ENCODE measurements at places on chromosomes 13 and 19.

DNA sequence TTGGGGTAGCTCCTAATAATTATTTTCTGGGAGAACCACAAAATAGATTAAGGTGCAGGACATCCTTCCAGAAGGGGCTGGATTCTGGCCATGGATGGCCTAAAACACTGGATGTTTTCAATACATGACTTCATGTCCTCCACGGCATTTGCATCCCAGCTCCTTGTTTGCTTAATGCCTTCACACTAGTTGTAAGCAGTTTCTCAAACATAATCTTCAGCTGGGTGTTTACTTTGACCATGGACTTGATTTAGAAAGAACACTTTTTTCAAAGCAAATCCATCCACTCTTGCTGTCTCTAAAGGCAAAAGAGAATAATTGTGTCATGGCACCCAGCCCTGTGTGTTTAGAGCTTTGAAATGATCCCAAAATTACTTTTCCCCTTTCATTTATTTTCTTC is 82.5 kb upstream of the GSX1 start:
- no peak for DNase-seq

DNA sequence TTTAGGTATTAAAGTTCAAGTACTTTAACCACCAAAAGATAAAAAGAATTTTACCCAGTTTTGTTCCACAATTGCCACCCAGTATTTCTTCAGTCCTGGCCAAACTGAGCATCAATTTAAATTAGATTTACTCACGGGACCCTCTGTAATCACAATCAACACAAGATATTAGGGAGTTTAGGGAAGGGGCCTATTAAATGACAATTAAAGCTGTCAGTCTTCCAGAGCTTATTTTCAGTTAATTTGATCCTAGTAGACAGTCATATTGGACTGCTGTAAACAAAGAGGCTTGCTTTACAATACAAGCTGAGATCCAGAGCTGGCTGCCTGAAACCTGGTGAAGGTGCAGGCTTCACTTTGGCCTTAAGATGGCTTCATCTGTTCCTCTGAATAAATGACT is 321.2 kb upstream of the NBEA start:
- DNase-seq, result no peak

DNA sequence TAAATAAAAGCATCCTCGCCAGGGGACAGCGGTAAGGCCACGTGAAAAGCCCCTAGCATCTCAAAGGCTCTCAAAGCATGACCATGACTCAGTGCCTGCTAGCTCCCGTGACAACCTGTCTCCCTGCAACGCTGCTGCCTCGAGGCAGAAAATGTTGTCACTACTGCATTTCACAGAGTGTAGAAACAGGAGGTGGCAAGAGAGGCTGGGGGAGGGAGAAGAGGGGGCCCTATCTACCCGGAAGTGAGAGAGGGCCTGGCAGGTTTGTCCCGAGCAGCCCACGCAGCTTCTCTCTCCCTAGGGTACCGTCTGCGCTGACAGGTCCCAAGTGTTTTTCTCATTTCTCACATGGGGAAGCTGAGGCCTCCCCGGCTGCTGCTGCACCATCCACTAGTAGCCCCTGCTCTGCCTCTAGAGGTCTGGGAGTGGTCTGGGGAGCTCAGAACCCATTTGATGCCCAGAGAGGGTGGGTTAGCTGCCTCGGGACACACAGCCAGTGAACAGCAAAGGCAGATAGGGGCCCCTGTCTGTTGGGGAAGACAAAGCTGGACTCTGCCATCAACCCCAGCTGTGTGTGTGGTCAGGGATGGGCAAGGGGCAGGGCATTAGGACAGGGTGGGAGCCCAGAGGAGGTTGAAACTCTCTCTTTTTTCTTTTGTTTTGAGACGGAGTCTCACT is 3.7 kb downstream of the TINCR start:
- DNase-seq, result no peak

DNA sequence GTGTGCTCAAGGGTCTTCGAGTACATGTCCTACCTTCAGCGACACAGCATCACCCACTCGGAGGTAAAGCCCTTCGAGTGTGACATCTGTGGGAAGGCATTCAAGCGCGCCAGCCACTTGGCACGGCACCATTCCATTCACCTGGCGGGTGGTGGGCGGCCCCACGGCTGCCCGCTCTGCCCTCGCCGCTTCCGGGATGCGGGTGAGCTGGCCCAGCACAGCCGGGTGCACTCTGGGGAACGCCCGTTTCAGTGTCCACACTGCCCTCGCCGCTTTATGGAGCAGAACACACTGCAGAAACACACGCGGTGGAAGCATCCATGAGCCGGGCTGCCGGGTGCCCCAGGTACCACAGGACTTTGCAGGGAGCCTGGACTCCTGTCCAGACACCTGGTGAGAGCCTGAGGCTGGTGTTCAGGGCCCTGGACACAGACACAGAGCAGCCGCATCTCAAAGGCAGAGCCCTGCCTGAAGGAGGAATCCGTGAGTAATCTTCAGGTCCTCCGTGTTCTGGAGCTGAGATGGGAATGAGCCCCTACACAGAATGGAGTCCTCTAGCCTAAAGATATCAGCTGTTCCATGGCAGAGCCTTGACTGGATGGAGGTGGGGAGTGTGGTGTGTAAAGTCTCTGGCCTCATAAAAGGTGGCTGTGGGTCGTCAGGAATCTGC is 1.5 kb downstream of the ZNF581 start:
- DNase-seq, result no peak

DNA sequence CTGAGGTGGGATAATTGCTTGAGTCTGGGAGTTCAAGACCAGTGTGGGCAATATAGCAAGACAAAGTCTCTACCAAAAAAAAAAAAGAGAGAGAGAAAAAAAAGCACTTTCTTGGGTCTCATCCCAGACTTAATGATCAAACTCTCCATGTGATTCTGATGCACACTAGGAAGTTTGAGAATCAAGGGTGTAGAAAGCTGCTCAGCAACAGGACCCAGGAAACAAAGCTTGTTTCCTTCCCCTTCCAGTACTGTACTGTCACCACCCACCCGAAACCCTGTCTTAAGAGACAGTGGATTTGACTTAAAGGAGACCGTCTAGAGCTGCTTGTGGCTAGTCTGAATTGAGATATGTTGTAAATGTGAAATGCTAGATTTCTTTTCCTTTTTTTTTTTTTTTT is 5.8 kb downstream of the MISP3 start:
- DNase-seq, result no peak

DNA sequence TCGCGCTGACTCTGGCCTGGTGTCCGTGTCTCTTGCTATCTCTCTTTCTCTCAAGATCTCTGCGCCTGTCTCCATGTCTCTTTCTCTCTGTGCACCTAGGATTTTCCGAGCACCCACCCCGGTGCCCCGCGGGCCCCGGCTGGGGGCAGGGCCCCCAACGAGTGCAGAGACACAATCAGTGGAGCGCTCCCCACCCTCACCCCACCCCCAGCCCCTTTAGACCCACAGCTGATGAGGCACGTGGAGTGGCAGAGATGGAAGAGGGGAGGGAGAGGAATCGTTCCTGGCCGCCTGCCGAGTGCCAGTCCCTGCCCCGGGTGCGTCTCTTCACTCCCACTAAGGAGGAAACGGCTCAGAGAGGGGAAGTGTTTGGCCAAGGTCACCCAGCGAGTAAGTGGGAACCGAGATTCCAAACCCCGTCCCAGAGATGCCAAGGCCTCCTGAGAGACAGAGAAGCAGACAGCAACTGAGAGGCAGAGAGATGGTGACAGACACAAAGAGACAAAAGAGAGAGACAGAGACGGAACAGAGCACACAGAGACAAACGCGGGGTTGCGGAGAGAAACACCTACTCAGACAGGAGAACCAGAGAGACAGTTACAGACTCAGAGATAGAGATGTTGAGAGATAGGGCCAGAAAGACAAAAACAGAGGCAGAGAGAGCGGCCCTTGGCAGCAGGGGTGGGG is 626 bp upstream of the BCL3 start:
- DNase-seq, result peak; percentile 72

DNA sequence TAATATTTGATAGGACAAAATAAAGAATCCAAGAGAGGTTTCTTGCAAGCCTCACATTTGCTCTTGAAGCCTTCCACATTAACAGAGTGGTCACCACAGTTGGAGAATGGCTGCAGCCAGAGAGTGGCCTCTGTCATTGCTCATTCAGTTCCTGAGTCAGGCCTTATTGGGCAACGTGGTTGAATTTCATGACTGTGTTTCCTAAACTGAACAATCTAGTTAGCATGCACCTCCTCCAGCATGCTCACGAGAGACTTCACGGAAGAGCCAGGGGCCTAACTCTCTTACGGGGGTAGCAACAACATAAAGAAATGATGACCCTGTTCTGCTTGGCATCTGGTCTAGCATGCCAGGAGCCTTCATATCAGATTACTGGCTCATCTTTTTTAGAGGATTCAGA is 9.6 kb upstream of the UBL3 start:
- no peak for DNase-seq

- peak; percentile 56 for DNase-seq
These were observed at the start of gene DCLK1 for GRCh38 chr13:36131222-36131930. Gene DCLK1, minus strand, starts transcription at chr13:36131382.

DNA sequence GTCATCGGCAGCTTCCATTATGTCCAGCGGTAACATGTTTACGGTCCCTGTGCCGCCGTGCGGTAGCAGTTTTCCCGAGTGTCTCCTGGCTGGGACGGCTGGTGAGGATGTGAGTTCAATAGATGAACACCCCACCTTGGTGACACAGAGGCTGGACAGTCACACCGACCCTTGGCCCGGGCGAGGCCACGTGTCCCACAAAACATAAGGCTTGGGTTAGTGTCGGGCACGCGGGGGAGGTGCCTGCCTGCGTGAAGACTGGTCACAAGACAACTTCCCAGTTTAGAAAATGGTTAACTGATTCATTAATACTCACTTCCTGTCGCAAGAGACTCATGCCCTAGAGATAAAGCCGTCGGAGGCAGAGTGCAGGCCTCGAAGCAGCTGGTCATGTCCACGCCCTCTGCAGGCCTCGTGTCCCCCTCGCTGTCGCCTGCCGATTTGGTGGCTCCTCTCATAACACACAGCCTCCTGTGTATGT is 17.2 kb downstream of the RASA3 start:
- no peak for DNase-seq

- no peak for DNase-seq
These were observed 449.8 kb downstream of the DACH1 start for GRCh38 chr13:71417205-71417604.

DNA sequence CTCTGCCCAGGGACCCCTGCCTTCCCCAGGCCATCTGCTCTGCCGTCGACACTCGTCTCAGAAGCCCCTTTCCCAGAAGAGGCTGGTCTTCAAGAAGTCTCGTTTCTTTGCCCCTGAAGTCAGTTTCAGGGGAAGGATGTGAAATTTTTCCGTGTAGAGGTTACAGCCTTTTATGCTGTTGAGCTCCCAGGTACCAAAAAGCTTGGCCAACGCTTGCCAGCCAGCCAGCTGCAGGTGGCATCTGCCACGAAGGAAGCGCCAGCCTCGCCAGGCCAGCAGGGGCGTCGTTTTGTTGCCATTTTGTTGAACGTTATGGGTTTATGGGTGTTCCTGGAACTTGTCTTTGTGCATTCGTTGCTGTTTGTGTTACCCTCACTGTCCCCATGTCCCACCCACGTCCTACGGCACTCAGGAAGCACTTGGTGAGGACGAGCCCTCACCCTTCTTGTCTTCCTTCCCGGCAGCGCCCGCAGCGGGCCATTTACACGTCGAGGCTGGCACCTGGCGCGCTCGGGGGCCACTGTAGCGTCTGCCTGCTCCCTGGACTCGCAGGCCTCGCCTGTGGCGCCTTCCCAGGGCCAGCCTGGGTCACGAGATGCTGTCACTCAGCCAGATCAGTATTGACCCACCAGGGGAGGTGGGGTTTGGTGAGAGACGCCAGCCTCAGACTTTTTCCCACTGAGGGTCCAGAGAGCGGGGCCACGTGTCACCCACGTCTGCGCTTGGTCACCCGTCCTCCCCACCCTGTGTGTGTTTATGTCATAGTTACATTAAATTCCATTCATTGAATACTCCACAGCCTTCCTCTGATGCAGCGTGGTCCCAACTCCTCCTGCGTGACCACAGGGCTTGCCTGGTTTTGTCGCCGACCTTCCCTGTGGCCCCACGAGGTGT is 37.1 kb downstream of the AP1M1 start:
- DNase-seq, result no peak

GRCh38 chr13:82458169-82458568 is 1424.1 kb downstream of the SLITRK1 start:
- no peak for DNase-seq

- no peak for DNase-seq
These were observed 61.7 kb upstream of the F7 start for GRCh38 chr13:113043931-113044330.

DNA sequence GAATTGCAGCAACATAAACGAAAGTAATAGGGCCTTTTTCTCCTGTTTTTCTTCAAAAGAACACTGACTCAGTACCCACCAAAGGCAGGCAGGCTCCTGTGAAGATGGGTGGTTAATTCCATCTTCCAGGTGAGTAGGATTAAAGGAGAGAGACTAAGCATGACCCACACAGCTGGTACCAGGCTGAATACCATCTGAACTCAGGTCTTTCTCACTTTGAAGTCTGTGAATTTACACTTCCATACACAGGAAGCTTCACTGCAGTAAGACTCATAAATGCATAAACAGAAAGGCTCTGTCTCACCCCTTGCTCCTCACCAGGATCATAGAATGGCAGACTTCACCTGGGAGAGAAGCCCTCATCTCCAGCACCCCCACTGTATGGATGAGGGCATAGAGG is 194.6 kb downstream of the KLF12 start:
- no peak for DNase-seq

DNA sequence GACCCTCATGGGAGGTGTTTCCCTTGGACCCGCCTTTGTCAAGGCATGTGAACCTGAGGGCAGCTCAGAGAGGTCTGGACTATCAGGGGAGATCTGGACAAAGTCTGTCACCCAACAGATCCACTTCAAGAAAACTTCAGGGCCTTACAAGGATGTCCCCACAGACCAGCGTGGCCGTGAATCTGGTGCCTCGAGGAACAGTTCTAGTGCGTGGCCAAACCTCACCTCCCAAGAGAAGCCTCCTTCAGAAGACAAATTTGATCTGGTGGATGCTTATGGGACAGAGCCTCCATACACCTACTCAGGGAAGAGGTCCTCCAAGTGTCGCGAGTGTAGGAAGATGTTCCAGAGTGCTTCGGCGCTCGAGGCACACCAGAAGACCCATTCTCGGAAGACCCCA is 11.5 kb downstream of the ZSCAN22 start:
- DNase-seq, result no peak

- DNase-seq, result no peak
These were observed 21.2 kb downstream of the INSR start for GRCh38 chr19:7272856-7273578.

DNA sequence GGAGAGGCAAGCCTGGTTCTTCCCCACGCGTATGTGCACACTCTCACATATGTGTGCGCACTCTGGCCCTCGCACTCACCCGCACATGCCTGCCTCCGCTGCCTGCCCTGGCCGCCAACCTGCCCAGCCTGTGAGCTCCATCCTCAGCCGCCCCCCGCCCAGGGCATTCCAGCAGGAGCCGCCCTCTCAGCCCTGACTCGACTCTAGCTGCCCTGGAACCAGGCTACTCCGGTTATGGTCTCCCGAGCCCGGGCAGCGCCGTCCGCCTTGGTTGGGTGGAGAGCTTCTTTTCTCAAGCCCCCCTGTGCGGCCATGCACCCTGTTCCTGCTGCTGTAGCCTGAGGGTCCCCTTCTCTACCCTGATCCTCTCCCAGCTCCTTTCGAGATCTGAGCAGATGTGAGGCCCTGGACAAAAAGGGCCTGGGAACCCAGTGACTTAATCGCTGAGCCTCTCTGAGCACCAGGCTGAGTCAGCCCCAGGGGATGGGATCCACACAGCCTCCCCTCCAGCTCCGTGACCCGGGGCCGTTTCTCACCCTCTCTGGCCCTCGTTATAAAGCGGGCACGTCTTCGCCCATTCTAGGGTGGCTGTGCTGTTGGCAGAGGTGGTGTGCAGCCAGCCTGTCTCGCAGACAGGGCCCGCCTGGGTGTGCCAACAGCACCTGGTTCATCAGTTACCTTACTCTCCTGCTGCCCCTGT is 191.5 kb downstream of the TEX29 start:
- DNase-seq, result no peak

Measured in right kidney (tissue), 9 donors.